ENCODE measurements at places on chromosomes 5 and 9.

- H3K4me3 ChIP-seq, result no peak overlapping the region
- H3K27ac ChIP-seq, result no peak overlapping the region
- no peaks in the 10 kb centered on the region for H3K4me1 ChIP-seq
- H3K36me3 ChIP-seq, result no peaks in the 10 kb centered on the region
- DNase-seq, result no peak
Measured at GRCh38 chr5:169347786-169348185, 46.8 kb upstream of the SLIT3 start.

DNA sequence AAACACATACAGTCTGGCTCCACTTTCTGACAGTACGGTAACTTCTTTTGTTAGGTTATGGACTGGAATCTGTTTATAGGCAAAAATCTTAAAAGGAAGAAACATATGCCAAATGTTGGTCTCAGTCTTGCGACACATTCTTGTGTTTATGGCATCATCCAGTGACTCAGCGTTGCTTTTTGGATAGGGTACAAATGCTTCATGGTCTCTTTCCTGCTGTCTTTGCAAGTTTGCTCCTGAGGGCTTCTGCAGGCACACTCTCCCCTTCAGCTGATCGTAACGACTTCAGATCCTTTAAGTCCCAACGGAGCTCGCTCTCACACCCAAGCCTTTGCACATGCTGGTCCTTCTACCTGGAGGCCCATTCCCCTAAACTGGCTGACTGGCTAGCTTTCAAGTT, 23.6 kb upstream of the TNFSF8 start:
- DNase-seq, result no peak
- H3K4me3 ChIP-seq, result no peak overlapping the region
- H3K27me3 ChIP-seq, result no peaks in the 10 kb centered on the region
- no peak overlapping the region for H3K27ac ChIP-seq
- no peaks in the 10 kb centered on the region for H3K36me3 ChIP-seq
- H3K4me1 ChIP-seq, result no peaks in the 10 kb centered on the region

- H3K27me3 ChIP-seq, result no peaks in the 10 kb centered on the region
- no peaks in the 10 kb centered on the region for H3K36me3 ChIP-seq
- no peak overlapping the region for H3K4me3 ChIP-seq
Measured at GRCh38 chr9:4287886-4288588, 11.8 kb downstream of the GLIS3 start.

- H3K36me3 ChIP-seq, result no peaks in the 10 kb centered on the region
- no peaks in the 10 kb centered on the region for H3K4me1 ChIP-seq
- no peak overlapping the region for H3K27ac ChIP-seq
- no peak overlapping the region for H3K4me3 ChIP-seq
- no peaks in the 10 kb centered on the region for H3K27me3 ChIP-seq
Measured at GRCh38 chr9:100437860-100438805, 11.2 kb downstream of the MSANTD3 start.

DNA sequence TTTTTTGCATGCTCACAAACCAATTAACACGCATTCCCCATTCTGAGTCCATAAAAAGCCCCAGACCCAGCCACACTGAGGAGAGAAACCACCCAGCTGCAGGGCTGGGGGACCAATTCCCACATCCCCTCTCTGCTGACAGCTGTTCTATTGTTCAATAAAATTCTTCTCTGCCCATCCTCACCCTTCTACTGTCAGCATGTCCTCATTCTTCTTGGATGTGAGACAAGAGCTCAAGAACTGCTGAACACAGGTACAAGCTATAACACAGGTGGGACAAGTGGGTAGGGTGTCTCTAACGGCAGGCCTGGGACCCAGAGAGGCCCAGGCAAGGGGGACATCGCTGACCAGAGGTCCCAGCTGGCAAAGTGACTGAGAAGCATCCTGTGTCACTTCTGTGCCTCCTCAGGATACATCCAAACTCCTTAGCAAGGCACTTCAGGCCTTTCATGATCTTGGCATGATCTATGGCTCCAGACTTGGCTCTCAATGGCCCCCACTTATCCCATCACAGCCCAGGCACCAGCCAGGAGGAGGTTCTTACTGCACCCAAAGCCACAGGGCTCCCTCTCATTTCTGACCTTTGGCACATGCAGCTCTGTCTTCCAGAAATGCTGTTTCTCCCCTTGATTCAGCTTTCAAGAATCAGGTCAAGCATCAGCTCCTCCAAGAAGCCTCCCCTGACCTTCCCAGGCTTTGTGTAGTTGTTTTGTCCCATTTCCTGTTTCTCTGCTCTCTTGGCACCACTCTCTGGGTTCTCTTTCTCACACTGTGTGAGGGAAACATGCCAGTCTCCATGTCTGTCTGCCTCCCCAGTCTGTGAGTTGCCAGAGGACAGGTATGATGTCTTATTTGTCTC, 7.3 kb upstream of the ALDH1B1 start:
- peaks cover 14% of the 10 kb centered on the region for H3K4me1 ChIP-seq
- no peak overlapping the region for H3K4me3 ChIP-seq
- H3K36me3 ChIP-seq, result no peaks in the 10 kb centered on the region
- peaks cover 5% of the 10 kb centered on the region for H3K27me3 ChIP-seq
- DNase-seq, result no peak
- no peak overlapping the region for H3K27ac ChIP-seq

Data from H1 (cell line).